ENCODE measurements at places on chromosomes 3 and 15. TPM values are rescaled to one million over a fixed set of nuclear protein-coding genes. Genes with fewer than 3 reads are reported as not detected.

The BCL2A1 gene
- total RNA-seq: not detected

The NEK10 gene
- 1.9 TPM for total RNA-seq

The CBLB gene
- total RNA-seq: 40.6 TPM

The CFAP20DC gene
- 1.7 TPM for total RNA-seq

The IL17RE gene
- total RNA-seq: 0.64 TPM

The EPHA6 gene
- 1.7 TPM for total RNA-seq

The KNG1 gene
- not detected for total RNA-seq

The SPINK8 gene
- total RNA-seq: not detected

The ZNF860 gene
- 0.86 TPM for total RNA-seq

The ETV5 gene
- 54.8 TPM for total RNA-seq

The ROBO2 gene
- total RNA-seq: 6.1 TPM

The KLHL24 gene
- 39.9 TPM for total RNA-seq

The GOLGA8K gene
- total RNA-seq: not detected

The TEX9 gene
- total RNA-seq: 2.9 TPM

The NR2E3 gene
- total RNA-seq: 0.97 TPM

The CCDC66 gene
- 22.5 TPM for total RNA-seq

The CCDC80 gene
- 158 TPM for total RNA-seq

The WDR76 gene
- total RNA-seq: 17.7 TPM

The SERPINI1 gene
- total RNA-seq: 2.6 TPM

The SMCO1 gene
- under 0.01 TPM for total RNA-seq

The CHCHD6 gene
- total RNA-seq: 9.1 TPM

The BFSP2 gene
- total RNA-seq: not detected
